ENCODE measurements at places on chromosomes 3 and 15. TPM values are rescaled to one million over a fixed set of nuclear protein-coding genes. Genes with fewer than 3 reads are reported as not detected.

- H3K27ac ChIP-seq: no peak overlapping the region
- no peak overlapping the region for H3K4me3 ChIP-seq
- no peaks in the 10 kb centered on the region for H3K27me3 ChIP-seq
- no peak for DNase-seq
- no peaks in the 10 kb centered on the region for H3K36me3 ChIP-seq
Measured at GRCh38 chr15:90765531-90765930, 48.4 kb downstream of the BLM start.

GRCh38 chr3:128468791-128469527 lies 2.3 kb upstream of the DNAJB8 start:
- H3K4me1 ChIP-seq: no peaks in the 10 kb centered on the region
- DNase-seq: no peak
- H3K36me3 ChIP-seq: peaks cover 2% of the 10 kb centered on the region
- peaks cover 57% of the 10 kb centered on the region for H3K27me3 ChIP-seq

GRCh38 chr15:73051807-73052652 lies at the start of gene NEO1:
NEO1 (plus strand) TSS chr15:73052463; CDS start chr15:73052676, 213 bp downstream.
- peak within 1 kb of the TSS; percentile 80 for H3K4me3 ChIP-seq
- H3K27ac ChIP-seq: peak within 1 kb of the TSS; percentile 57
- no peaks in the 10 kb centered on the region for H3K36me3 ChIP-seq
- peaks cover 30% of the 10 kb centered on the region for H3K27me3 ChIP-seq
- H3K4me1 ChIP-seq: peaks cover 8% of the 10 kb centered on the region

SPATA12 gene
- total RNA-seq: not detected

GRCh38 chr15:84552896-84553295 lies 47.9 kb upstream of the ZSCAN2 start:
- H3K27me3 ChIP-seq: no peaks in the 10 kb centered on the region
- H3K4me3 ChIP-seq: no peak overlapping the region
- H3K27ac ChIP-seq: no peak overlapping the region
- H3K4me1 ChIP-seq: peaks cover 33% of the 10 kb centered on the region

DNA sequence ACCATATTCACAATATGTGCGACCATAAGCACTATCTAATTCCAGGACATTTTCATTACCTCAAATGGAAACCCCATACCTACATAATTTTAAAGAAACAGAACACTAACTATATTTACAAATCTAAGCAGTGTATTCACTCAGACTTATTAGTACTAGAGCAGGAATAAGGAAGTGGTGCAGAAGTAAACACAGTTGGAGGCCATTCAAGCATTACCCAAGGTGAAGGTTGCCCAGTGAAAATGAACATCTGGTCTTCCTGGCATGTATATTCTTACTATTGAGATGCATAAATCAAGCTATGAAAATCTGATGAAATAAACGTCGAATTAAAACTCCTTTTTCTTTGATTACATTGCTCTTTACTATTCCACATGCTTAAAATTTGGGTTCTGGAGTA lies 78.9 kb upstream of the TTC14 start:
- no peaks in the 10 kb centered on the region for H3K36me3 ChIP-seq
- H3K27ac ChIP-seq: no peak overlapping the region
- H3K4me1 ChIP-seq: no peaks in the 10 kb centered on the region

DNA sequence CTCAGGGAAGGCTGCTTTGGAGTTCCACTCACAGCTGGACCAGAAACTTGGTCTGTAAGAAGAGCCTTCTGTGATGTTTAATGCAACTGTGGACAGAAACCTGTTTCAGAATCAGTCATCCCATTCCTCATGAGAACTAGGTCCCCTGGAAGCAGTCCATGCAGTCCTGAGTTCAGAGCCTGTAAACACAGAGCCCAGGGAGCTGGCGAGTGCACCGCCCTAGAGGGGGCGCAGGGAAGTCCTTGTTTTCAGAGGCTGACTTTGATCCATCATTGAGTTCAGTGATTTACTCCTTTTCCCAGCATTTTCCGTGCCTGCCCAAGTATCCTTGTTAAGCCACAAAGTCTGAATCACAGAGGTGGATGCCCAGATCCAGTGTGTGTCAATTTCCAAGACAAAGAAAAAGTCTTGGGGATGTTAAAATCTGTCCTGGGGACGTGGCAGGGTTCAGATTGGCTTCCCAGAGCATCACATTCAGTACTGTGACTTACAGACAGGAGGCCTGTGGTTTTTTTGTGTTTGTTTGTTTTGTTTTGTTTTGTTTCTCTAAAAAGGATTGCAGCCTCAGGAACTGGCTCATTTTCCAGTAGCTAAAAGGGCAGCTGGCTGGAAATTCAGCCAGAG lies 9.8 kb upstream of the TXNRD3 start:
- no peak overlapping the region for H3K4me3 ChIP-seq
- no peaks in the 10 kb centered on the region for H3K4me1 ChIP-seq
- peaks cover 58% of the 10 kb centered on the region for H3K27me3 ChIP-seq
- H3K36me3 ChIP-seq: no peaks in the 10 kb centered on the region
- no peak for DNase-seq
- no peak overlapping the region for H3K27ac ChIP-seq

CLDN1 gene
- 41.4 TPM for total RNA-seq

STARD5 gene
- 1.3 TPM for total RNA-seq

GREM1 gene
- total RNA-seq: 294 TPM

GRCh38 chr15:31412824-31413223 lies 86.2 kb downstream of the KLF13 start:
- H3K4me3 ChIP-seq: no peak overlapping the region
- H3K27ac ChIP-seq: no peak overlapping the region
- H3K36me3 ChIP-seq: peaks cover 3% of the 10 kb centered on the region
- no peaks in the 10 kb centered on the region for H3K4me1 ChIP-seq

SNX33 gene
- total RNA-seq: 36.7 TPM
